ENCODE measurements at places on chromosomes 7 and 10.

GRCh38 chr7:154953006-154953684, 49.8 kb downstream of the PAXIP1 start:
- peak; percentile 48 for DNase-seq

DNA sequence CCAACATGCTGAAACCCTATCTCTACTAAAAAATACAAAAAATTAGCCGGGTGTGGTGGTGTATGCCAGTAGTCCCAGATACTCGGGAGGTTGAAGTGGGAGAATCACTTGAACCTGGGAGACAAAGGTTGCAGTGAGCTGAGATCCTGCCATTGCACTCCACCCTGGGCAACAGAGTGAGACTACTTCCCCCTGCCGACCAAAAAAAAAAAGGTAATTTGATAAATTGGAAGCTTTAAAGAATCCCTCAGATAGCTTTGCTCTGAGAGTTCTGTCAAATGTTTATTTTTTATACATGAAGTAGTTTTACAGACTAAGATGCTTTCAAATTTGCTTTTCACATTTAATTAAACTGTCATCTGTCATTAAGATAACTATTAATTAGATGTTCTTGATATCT, 563.3 kb upstream of the LRRTM3 start:
- DNase-seq, result no peak

DNA sequence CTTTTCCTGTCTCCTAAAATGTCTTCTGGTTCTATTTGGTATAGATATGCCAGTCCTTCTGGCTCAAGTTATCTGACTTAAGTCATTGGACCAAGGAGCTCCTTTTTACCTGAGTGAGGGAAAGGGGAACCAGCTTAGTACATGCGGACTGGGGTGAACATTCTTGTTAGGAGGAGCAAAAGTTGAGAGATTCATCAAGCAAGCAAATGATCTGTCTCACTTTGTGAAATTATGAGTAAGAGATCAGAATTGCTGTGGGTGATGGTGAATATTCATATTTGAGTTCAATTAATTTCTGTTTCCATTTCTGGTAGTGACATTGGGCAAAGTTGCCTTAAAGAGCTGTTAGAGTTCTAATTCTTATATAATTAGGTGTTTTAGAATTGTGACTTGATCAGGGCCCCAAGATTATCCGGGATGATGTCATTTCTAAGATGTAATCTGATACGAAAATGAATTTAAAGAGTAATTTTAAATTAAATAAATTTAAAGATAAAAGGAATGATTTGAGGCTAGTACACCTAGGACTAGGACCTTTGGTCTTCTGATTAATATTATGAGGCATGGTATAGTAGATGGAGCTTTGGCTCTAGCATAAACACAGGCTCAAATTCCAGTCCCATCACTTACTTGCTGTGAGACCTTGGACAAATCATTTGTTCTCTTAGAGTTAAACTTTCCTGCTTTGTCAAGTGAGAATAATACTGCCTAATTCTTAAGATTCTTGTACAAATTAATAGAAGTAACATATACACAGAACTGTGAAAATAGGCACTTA, 60.4 kb upstream of the STRIP2 start:
- DNase-seq, result no peak

GRCh38 chr10:114009281-114009996, 34.2 kb upstream of the ADRB1 start:
- no peak for DNase-seq

DNA sequence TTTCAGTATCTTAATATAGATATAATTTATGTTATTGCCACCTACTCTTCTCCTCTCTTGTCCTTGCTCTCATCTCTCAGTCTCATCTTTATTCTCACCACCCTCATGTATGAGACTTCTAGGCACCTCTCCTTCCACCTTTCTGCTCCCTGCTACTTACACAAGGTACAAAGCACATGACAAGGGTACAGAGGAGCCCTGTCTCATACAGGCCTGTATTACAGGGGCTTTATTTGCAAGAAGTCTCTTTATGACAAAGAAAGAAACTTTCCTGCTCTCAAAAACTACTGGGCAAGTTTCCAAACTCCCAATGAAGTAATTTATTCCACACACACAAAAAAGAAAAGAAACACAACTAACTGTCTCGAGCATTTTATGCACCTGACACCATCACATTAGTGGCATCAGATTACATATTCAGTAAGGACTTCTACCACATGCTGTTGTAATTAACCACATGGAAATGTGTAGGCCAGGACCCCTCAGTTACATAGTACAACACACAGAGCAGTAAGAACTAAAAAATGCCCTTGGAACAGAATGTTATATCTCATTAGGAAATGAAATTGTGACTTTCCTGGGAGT, 253.1 kb downstream of the FZD1 start:
- no peak for DNase-seq

- no peak for DNase-seq
Measured at GRCh38 chr10:116868722-116869121, 19.4 kb downstream of the ENO4 start.
